ENCODE measurements at places on chromosomes 11 and 22. TPM values are rescaled to one million over a fixed set of nuclear protein-coding genes. Genes with fewer than 3 reads are reported as not detected.

The BEST1 gene
- 1.4 TPM for polyA plus RNA-seq

The PLEKHB1 gene
- 172 TPM for polyA plus RNA-seq

The OR51I1 gene
- not detected for polyA plus RNA-seq

The IGLL1 gene
- not detected for polyA plus RNA-seq

The MUC2 gene
- polyA plus RNA-seq: not detected

The SYNGR1 gene
- polyA plus RNA-seq: 1.9 TPM

The TUB gene
- 0.12 TPM for polyA plus RNA-seq

The NXPE2 gene
- not detected for polyA plus RNA-seq

The DDIAS gene
- polyA plus RNA-seq: 0.25 TPM

The UBQLNL gene
- not detected for polyA plus RNA-seq

The EIF3F gene
- 555 TPM for polyA plus RNA-seq

The SLC43A3 gene
- 16.7 TPM for polyA plus RNA-seq

The ANGPTL5 gene
- polyA plus RNA-seq: not detected

The MPPED2 gene
- polyA plus RNA-seq: 3.5 TPM

The ACCS gene
- polyA plus RNA-seq: 3.1 TPM

The APOC3 gene
- not detected for polyA plus RNA-seq

The FAM76B gene
- 10.6 TPM for polyA plus RNA-seq

The KRTAP5-2 gene
- polyA plus RNA-seq: not detected

The CCDC73 gene
- not detected for polyA plus RNA-seq

The RASD2 gene
- 0.05 TPM for polyA plus RNA-seq

The RFPL2 gene
- polyA plus RNA-seq: 3.9 TPM

The SGSM1 gene
- polyA plus RNA-seq: 0.52 TPM

The RASL10A gene
- polyA plus RNA-seq: not detected

The ANKK1 gene
- polyA plus RNA-seq: not detected

The ARHGAP20 gene
- polyA plus RNA-seq: not detected

Data from naive thymus-derived CD4-positive, alpha-beta T cell (primary cell).